Suprapubic skin (tissue), 4 donors: ENCODE measurements at places on chromosomes 16 and 17.
A peak's percentile ranks its signal among the peaks of the same experiment; 100 is the strongest.

GRCh38 chr17:17422641-17423040 is 54.2 kb upstream of the MED9 start:
- no peak for DNase-seq

DNA sequence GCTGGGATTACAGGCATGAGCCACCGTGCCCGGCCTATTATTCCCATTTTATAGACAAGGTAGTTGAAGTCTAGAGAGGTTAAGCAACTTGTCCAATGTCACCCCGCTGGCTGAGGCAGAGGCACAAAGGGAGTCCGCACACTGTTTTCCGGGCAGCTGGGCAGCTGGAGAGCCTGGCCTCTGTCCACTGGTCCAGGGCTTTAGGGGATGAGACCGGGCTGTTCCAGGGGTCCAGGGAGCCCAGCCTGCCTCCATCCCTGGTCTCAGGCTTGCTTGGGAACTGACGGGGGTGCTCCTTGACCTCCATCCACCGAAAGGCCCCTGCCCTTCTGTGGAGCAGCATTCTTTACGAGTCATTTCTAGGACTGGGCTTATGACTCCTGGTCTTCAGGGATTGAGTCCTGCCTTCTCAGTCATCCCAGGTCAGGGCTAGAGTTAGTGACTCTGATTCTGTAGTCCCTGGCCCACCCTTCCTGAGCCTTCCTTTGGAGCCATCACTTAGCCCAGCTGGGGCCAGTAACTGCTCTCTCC is 37.5 kb downstream of the SOCS3 start:
- no peak for DNase-seq

- DNase-seq: no peak
Observed at GRCh38 chr17:13865650-13866049, 203.7 kb upstream of the COX10 start.

- no peak for DNase-seq
Observed at GRCh38 chr17:40347319-40348135, 17.0 kb downstream of the GJD3 start.

GRCh38 chr17:34178092-34178491 is 77.0 kb upstream of the CCL2 start:
- DNase-seq: no peak

- no peak for DNase-seq
Observed at GRCh38 chr17:36653374-36653773, 52.0 kb downstream of the MRM1 start.

DNA sequence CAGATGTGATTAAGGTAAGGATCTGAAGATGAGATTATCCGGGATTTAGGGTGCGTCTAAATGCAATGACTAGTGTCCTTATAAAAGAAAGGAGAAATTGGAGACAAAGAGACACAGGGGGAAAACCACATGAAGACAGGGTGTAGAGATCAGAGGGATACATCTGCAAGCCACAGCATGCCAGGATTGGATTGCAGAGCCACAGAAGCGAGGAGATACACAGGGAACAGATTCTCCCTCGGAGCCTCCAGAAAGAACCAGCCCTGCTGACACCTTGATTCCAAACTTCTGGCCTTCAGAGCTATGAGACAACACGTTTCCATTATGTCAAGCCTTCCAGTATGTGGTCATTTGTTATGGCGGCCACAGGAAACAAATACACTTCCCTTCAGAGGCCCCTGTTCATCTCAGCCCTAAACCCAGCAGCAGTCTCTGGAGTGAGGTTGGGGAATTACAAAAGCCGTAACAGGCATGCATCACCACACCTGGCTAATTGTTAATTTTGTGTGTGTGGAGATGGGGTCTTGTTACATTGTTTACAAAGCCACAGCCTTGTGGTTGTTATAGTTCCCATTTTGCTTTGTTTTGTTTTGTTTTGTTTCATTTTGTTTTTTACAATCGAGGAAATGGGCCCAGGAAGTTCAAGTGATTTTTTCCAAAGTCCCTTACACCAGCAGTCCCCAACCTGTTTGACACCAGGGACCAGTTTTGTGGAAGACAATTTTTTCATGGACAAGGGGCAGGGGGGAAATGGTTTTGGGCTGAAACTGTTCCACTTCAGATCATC is 51.6 kb upstream of the LYRM9 start:
- DNase-seq: no peak

- DNase-seq: peak; percentile 68
Observed at GRCh38 chr17:50353600-50354195, 7.8 kb downstream of the XYLT2 start.

DNA sequence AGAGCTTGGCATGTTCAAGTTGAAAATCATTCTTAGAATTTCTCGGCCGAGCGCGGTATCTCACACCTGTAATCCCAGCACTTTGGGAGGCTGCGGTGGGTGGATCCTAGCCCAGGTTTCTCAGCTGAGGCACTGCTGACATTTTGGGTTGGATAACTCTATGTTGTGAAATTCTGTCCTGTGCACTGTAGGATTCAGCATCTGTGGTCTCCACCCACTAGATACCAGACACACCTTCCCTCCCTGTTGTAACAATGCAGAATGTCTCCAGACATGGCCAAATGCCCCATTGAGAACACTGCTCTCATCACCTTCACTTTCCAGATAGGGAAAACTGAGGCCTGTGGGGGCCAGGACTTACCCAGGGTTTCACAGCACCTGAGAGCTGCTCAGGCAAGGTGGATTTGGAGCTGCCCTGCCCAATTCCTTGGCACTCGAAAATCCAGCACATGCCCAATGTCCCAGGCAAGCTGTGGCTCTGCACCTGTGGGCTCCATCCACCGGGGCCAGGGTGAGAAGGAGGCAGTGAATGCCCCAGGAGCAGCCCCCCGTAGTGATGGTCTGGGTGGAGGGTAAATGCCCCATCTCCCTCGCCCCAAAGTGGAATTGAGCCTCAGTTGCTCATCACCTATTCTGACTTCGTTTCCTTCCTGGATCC is 20.2 kb upstream of the TVP23A start:
- no peak for DNase-seq

GRCh38 chr17:1796800-1797199 is 32.9 kb downstream of the SMYD4 start:
- DNase-seq: no peak

DNA sequence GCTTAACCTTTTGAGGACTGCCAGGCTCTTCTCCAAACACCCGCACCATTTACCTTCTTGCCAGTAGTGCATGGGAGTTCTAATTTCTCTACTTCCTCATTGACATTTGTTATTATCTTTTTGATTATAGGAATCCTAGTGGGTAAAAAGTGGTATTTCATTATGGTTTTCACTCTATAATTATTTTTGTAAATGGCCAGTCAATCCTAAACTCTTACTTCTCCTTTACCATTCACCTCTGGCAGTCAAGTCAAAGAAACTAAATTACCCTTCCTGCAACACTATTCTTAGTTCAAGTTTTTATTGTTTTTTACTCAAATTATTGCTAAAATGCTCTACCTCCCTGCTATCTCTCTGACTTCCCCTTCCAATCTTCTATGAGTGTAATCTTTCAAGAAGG is 29.8 kb upstream of the ANKFY1 start:
- no peak for DNase-seq

- DNase-seq: no peak
Observed at GRCh38 chr17:36901506-36901905, 35.8 kb upstream of the LHX1 start.

DNA sequence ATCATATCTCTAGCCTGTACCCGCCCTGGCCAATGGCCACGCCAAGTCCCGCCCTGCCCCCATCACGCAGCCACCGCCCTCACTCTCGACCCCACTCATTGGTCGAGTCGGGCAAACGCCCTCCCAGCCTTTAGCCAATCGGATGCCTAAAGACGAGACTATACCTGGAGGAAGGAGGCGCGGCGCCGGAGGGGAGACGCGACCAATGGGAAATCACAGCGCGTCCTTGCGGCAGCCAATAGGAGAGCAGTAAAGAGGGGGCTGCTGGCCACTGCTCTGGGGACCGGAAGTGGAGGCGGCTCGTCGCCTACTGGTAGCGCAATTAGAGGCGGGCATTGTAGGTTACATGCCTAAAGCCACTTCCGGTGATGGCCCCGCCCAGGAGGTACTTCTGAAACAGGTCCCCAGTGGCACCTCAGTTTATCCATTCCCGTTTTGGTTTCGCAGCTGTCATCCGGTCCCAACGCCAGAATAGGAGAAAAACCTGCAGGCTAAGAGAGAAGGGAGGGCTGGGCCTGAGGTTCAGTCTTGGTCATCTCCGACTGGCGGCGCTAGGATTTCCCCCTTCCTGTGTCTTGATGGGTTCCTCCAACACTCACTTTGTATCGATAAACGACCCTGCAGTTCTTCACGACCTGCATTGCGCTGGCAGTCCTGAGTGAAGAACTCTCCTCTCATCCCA is 3.6 kb upstream of the MTMR4 start:
- DNase-seq: peak; percentile 100

DNA sequence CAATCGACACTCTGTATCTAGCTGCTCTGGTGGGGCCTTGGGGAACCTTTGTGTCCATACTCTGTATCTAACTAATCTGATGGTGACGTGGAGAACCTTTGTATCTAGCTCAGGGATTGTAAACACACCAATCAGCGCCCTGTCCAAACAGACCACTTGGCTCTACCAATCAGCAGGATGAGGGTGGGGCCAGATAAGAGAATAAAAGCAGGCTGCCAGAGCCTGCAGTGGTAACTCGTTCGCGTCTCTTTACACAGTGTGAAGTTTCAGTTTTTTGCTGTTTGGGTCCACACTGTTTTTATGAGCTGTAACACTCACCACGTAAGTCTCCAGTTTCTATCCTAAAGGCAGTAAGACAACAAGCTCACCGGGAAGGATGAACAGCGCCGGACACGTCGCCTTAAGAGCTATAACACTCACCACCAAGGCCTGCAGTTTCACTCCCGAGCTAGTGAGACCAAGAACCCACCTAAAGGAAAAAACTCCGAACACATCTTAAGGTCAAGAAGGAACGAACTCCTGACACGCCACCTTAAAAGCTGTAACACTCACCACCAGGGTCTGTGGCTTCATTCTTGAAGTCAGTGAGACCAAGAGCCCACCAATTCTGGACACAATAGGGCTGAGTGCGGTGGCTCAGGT is 64.6 kb downstream of the KPNA2 start:
- no peak for DNase-seq

- DNase-seq: no peak
Observed at GRCh38 chr17:59811209-59811608, 81.5 kb downstream of the TUBD1 start.

GRCh38 chr16:4572715-4573114 is 16.6 kb downstream of the C16orf96 start:
- DNase-seq: no peak

DNA sequence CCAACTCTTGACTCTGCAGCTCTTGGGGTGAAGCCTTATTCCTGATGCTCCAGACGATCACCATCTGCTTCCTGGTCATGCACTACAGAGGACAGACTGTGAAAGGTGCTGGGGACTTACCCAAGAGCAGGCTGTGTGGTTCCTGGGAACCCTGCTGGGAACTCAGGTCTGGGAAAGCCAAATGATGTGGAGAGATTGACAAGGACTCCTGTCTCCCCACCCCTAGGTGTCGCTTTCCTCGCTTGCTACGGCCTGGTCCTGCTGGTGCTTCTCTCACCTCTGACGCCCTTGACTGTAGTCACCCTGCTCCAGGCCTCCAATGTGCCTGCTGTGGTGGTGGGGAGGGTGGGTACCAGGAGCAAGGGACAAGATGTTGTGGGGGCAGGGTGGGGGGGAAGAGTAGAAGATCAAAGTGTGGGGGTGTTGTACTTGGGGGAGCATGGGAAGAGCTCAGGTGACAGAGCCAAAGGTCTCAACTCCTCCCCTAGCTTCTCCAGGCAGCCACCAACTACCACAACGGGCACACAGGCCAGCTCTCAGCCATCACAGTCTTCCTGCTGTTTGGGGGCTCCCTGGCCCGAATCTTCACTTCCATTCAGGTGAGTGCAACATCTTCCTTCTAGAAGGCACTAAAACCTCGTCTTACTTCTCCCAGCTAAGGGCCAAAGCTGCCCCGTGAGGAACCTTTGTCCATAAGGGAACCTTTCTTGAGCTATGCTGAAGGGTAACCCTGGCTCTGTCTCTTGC is 3.0 kb downstream of the SOX15 start:
- no peak for DNase-seq

DNA sequence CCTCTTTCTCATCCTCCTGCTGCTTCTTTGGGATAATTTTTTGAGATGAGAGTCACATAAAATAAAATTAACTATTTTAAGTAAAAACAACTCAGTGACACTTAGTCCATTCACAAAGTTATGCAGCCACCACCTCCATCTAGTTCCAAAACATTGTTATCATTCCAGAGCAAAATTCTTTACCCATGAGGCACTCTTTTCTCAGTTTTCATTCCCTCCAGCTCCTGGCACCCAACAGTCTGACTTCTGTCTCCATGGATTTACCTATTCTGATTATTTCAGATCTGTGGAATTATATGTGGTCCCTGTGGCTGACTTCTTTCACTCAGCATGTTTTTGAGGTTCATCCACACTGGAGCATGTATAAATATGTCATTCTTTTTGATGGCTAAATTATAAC is 239.9 kb upstream of the DYNLRB2 start:
- no peak for DNase-seq

DNA sequence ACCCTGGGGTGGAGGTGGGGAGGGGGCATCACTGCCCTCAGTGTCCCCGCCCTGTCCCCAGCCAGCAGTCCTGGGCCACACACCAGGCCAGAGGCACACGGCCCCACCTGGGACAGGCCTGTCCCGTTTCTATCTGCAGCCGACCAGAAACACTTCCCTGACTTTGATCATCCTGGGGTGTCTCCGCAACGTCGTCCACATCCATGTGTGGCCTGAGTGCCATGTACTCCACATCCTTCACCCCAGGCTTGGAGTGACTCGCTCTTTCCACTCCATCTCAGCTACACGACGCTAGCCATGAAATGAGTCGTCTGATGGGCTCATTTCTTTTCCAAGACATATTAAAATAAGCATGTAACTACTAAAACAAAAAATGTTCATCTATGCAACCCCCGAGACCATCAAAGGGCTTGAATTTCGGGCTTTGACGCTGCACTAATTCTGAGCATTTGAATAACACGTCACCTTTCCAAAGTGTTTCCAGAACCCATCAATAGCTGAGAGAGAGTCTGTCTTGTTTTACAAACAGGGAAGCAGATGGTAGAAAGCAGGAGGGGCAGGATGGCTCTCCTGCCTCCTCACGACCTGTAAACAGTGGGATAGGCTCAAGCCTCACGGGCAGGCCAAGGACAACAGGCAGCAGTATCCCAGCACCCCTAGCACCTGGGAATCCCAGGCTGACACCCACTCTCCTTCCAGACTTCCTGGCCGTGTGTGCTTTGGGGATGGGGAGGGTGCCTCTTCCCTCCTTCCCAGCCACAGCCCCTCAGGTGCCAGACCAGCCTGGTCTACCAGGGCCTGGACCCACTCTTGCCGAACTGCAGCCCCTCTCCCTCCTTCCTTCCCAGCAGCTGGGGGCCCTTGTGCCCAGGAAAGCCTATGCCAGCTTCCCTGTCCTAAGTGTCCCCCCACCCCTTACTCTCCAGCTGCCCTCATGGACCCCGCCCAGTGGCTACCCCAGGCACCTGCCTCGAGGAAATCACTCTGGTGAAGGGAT is 20.0 kb upstream of the RASD1 start:
- no peak for DNase-seq

DNA sequence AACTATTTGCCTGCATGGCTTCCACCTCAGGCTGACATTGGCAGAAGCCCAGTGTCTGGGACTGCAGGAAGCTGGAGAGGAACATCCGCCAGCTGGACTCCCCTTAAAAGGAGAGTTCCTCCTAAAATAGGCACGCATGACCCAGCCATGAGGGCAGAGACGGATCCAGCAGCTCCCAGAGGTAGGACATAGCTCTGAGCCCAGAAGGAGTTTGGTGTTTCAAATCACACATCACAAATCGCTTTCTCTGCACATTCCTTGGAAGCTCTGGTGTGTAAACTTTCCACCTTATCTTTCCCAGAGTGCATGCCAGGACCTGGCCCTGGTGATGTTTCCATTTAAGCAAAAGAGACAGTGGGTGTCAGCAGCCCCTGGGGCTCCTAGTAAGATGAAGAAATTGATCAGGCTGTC is 231.1 kb upstream of the CDH5 start:
- DNase-seq: no peak

- DNase-seq: no peak
Observed at GRCh38 chr17:7439462-7440112, at the start of gene FGF11. Gene FGF11, plus strand, starts transcription at chr17:7439512. Its CDS starts 109 bp downstream, at chr17:7439621.
